ENCODE measurements at places on chromosomes 6 and 20.

DNA sequence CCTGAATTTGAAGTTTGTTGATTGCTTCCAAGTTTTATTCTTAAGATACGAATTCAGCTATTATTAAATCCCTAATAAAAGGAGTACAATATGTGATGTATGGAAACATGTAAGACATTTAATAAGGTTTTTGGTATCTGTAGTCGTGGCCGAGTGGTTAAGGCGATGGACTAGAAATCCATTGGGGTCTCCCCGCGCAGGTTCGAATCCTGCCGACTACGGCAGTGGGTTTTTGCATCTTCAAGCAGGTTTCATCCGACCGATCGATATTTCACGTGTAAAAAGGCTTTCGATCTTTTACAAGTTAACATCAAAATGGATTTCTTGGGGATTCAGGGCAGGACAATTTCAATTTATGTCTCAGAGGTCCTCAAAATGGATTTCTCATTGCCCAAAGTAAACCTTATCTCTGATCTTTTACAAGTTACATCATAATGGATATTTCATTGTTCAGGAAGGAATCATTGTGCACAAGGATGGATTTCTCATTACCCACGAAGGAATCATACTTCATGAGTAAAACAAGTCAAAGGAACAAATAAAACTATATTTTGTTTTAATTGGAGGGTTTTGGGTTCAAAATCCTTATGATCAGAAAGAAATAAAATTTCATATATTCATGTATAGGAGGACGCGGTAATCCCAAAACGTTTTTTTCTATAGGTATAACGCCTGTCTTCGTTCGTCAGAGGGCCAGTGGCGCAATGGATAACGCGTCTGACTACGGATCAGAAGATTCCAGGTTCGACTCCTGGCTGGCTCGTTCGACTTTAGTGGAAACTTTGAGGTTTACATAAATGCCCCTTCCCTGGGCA lies 37.3 kb upstream of the BTN3A2 start:
- DNase-seq: no peak

GRCh38 chr6:19410481-19410880 lies 426.7 kb upstream of the ID4 start:
- no peak for DNase-seq

GRCh38 chr20:11569163-11569562 lies 348.5 kb upstream of the BTBD3 start:
- no peak for DNase-seq

DNA sequence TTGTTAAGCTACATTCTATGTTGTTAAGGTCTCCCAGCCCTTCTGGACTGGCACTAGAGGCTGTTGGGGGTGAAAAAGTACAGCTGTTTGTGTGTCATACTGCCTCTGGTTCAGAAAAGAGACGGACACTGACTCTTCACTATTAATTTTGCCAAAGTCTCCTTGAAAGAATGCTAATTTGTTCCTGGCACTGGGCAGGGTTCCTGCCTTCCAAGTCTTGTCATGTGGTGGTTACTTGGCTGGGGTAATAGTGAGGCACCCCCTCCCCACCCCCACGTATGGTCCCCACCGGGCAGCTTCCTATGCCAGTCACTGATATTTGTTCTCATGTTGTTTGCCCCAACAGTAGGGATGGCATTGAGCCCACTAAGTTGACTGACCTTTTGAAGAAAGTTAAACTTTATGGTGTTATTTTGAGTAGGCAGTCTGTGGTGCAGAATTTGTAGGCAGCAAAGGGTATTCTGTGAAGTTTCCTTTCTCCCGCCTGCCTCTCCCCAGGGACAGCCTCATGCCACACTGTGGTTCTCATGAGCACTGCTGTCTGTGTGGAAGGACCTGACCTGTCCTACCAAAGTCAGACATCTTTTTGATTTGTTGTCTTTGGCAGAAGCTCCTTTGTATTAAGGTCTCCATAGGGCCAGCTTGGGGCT lies 8.7 kb downstream of the CDS2 start:
- no peak for DNase-seq

- no peak for DNase-seq
Measured at GRCh38 chr6:113595911-113596376, 261.2 kb upstream of the MARCKS start.

- DNase-seq: no peak
Measured at GRCh38 chr20:8997701-8998117, 71.2 kb upstream of the PLCB4 start.

DNA sequence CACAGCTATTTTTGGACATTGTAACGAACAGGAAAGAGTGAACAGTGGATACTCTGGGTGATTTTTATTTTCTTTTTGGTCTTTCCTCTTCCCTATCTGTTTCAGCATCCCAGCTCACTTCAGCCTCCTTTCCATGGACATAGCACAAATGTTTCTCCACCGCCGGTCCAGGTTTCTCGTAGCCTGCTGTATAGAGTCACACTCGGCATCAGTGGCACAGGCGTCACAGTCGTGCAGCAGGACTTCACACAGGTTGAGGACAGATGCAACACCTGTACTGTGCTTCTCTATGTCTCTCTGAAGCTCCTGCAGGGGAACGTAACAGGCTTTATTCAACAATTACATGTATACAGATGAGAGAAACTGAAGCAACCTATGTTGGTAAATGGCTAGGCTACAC lies 348.3 kb downstream of the ESR1 start:
- DNase-seq: no peak

- peak; percentile 24 for DNase-seq
Measured at GRCh38 chr20:48538058-48538825, 289.6 kb downstream of the PREX1 start.

GRCh38 chr6:134161041-134161440 lies 108.6 kb upstream of the SLC2A12 start:
- DNase-seq: no peak

DNA sequence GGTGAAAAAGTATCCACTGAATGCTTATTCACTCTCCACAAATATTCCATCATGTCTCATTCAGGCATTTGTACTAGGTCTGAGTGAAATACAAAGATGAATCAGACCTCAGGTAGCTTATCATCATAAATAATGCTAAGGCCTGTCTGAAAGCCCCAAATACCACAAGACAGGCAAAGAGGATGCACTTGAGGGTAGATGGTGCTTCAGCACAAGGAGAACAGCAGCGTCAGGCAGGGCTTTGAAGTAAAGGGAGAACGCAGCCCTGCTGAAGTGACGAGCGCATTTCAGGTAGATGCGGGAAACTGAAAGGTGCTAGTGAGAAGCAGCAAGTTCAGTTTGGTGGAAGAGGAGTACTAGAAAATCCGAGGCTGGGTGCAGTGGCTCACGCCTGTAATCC lies 38.7 kb downstream of the MAP3K5 start:
- DNase-seq: no peak

GRCh38 chr6:114007516-114007915 lies 36.6 kb upstream of the HDAC2 start:
- no peak for DNase-seq

- DNase-seq: no peak
Measured at GRCh38 chr6:30047220-30047619, 13.8 kb upstream of the POLR1H start.

DNA sequence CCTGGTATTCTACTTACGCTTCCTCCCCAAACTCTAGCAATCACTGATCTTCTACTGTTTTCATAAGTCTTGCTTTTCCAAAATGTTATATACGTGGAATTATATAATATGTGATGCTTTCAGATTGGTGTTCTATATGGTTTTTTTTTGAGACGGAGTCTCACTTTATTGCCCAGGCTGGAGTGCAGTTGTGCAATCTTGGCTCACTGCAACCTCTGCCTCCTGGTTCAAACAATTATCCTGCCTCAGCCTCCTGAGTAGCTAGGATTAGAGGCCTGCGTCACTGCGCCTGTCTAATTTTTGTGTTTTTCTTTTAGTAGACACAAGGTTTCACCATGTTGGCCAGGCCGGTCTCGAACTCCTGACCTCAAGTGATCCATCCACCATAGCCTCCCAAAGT lies 10.9 kb upstream of the FAM83D start:
- DNase-seq: no peak

DNA sequence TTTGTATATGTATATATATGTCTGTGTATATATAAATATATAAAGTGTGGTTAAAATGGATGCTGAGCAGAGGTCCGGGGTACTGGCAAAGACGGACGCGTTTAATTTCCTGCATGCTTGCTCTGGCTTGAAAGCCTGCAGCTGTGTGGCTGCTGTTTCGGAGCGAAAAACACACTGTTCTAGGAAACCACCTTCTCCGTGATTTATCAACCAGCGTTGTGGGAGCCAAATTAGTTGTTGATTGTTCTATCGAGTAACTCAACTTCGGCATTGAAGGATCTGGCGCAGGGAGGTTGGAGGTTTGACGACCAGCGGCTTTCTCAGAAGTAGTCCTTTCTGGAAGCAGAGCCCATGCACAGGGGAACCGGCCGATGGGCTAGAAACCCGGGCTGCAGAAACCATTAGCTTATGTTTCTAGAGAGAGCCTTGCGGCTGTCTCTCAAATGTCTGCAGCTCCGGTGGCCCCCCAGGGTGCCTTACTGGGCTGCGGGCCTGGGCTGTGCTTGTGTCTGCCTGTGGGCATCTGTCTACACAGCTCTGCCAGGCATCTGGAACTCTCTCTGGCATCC lies 81.8 kb downstream of the EDN3 start:
- no peak for DNase-seq

GRCh38 chr20:57089699-57090144 lies 176.7 kb downstream of the BMP7 start:
- DNase-seq: no peak

GRCh38 chr6:136404627-136405419 lies 115.2 kb upstream of the BCLAF1 start:
- DNase-seq: no peak

- no peak for DNase-seq
Measured at GRCh38 chr6:153129873-153130514, 1.1 kb downstream of the RGS17 start.

GRCh38 chr20:12947691-12948090 lies 61.1 kb upstream of the SPTLC3 start:
- no peak for DNase-seq

DNA sequence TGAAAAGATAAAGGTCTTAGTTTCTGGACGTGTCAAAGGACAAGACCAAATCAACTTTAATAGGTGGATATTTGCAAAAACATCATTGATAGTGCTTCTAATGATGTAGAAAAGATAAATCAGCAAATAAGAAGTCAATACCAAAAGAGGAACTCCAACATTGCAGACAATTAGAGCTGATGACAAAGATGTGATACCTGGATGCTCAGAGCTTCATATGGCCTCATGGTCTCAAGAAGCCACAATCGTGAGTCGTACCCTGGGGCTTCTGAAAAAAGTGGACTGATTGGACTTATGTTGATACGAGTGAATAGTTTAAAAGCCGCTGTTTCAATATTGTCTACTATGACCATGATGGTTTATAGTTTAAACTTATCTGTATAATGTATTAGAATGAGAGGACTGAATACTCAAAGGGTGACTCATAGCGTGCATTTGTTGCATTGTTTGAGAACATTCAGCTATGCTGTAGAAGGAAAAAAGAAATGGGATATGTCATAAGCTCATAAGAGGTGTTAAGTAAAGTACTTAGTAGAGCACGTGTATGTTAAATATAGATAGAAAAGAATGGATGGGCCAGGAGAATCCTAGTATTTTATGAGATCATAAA lies 54.6 kb upstream of the RIPOR2 start:
- no peak for DNase-seq

DNA sequence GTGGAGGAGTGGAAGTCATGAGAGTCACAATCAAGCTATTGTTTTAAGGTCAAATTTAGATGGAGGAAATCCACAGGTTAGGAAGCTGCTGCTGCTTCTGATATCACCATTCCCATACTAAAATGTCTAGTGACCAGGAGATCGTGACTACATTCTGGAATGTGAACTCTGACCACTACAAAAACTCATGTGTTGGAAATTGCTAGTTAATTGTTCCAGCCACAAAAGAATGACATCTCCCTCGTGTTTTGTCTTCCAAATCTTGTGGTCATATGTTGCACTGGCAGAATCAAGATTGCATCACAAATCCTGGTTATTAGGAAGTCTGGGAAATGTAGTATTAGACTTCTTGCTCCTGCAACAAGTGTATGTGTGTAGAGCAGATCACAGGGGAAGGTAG lies 441.9 kb downstream of the CD109 start:
- peak; percentile 16 for DNase-seq

- DNase-seq: no peak
Measured at GRCh38 chr6:138011413-138011812, 95.8 kb downstream of the PERP start.

DNA sequence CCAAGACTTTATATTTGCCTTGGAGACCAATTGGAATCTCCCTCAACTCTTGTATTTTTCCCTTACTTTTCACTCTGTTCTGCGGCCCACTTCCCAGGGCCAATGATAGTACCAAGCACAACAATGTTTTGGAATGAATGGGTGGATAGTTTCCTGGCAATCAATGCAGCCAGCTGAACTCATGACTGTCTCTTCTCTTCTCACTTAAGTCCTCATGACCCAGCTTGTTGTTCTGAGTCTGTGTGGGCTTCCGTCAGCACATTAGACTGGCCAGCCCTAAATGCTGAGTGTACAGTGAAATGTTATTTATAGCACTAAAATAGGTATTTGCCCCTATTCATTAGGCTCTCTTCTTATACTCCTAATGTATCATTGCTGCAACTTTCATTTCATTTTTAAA lies 5.6 kb upstream of the MBOAT1 start:
- no peak for DNase-seq

- DNase-seq: no peak
Measured at GRCh38 chr6:124917769-124918168, 44.5 kb upstream of the RNF217 start.

DNA sequence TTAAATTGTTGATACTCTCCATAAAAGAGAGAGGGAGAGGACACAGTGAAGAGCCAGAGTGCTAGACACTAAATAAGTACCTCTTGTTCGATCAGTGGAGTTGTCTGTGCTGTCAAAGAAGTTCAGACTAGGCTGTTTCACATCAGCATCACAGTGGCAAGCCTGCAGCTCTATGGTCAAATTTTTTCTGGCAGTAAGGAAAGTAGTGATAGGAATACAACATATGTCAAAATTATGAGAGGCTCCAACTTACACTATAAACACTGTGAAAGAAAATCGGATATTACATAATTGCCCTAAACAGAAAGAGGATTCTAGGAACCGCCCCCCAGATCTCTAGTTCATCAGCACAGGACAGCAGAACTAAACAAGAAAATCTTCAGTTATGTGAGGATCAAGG lies 23.1 kb downstream of the DNAH8 start:
- no peak for DNase-seq

DNA sequence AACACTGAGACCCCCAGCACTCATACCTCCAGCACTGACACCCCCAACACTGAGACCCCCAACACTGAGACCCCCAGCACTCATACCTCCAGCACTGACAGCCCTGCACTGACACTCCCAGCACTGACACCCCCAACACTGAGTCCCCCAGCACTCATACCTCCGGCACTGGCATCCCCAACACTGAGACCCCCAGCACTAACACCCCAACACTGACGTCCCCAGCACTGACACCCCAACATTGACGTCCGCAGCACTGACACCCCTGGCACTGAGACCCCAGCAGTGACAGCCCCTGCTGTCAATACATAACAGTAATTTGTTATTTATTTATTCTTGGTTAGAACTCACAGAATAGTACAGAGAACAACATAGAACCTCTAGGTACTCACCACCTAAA lies 58.0 kb downstream of the ERMARD start:
- no peak for DNase-seq

DNA sequence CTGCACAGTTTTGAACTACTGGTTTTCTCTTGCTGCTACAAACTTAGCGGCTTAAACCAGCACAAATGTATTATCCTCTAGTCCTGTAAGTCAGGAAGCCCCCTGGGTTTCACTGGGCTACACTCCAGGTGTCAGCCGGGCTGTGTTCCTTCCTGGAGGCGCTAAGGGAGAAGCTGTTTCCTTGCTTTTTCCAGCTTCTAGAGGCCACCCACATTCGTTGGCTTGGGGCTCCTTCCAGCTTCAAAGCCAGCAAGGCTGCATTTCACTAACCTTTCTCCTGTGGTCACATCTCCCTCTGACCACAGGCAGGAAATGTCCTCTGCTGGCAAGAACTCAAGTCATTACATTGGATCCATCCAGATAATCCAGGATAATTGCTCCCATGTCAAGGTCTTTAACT lies 350.6 kb upstream of the PLCB4 start:
- no peak for DNase-seq

Data from HFF-Myc (cell line).